Left lobe of liver (tissue), 2 donors: ENCODE measurements at places on chromosomes 3 and 15. TPM values are rescaled to one million over a fixed set of nuclear protein-coding genes. Genes with fewer than 3 reads are reported as not detected.

GRCh38 chr3:34377961-34378360 lies 579.5 kb downstream of the PDCD6IP start:
- peak; percentile 51 for DNase-seq

DNA sequence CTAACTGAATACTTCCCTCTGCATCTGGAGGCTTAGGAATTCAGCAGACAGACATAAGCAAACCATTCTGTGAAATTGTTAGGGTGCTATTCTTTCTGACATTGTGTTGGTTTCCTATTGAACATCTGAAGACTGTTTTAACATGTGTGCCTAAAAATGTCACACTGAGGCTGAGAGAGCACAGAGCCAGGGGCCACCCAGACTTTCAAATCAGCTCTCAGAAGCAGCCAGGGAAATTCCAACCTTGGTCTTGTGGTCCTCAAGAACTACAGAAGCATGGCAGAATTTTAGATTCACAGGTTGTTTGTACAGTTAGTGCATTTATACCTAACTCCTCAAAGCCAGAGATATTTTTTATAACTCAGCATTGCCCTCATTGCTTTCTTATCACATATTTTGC lies 929.2 kb upstream of the CFAP20DC start:
- DNase-seq, result no peak

GRCh38 chr3:62325896-62326295 lies 47.5 kb downstream of the FEZF2 start:
- no peak for DNase-seq

DNA sequence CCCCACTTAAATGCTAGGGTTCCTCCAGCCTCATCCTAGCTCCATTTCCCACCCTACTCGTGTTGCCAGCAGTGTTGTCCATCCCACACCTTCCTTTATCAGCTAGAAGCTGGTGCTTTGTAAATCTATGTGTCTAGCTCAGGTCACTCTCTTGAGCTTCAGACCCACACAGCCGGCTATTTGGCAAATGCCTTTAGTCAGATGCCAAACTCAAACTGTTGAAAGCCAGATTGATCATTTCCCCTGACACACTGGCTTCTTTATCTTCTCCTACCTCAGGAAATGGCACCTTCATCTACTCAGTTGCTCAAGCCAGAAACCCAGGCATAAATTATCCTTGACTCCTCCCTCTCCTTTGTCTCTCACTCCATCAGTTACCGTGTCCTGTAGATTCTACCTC lies 61.5 kb upstream of the TPM1 start:
- DNase-seq, result no peak

GRCh38 chr3:120462409-120462959 lies 11.7 kb upstream of the FSTL1 start:
- DNase-seq, result no peak

DNA sequence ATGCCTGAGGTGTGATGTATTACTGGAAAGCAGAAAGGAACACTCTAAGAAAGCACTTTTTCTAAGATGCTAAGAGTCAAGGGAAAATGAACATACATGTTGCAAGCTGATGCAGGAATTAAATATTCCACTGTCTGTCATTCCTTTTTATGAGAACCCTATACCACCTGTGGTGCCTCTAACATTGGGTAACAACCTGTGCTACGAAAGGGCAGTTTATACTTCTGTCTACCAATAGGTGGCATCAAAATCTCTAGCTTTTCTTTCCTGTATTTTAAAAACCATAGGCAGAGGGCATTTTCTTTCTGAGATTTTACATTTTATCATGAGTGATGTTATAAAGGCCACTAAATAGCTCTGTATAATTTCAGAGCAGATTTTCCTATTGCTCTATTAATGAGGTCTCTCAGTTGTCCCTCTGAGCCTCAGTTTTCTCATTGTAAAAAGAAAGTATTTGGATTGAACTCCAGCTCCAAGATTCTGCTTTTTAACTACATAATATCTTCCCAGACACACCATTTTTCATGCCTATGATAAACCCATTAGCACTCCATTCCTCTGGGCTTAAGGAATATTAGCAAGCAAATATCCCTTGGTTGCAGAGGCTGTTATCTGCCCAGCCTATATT lies 3.5 kb upstream of the CPNE4 start:
- no peak for DNase-seq

DNA sequence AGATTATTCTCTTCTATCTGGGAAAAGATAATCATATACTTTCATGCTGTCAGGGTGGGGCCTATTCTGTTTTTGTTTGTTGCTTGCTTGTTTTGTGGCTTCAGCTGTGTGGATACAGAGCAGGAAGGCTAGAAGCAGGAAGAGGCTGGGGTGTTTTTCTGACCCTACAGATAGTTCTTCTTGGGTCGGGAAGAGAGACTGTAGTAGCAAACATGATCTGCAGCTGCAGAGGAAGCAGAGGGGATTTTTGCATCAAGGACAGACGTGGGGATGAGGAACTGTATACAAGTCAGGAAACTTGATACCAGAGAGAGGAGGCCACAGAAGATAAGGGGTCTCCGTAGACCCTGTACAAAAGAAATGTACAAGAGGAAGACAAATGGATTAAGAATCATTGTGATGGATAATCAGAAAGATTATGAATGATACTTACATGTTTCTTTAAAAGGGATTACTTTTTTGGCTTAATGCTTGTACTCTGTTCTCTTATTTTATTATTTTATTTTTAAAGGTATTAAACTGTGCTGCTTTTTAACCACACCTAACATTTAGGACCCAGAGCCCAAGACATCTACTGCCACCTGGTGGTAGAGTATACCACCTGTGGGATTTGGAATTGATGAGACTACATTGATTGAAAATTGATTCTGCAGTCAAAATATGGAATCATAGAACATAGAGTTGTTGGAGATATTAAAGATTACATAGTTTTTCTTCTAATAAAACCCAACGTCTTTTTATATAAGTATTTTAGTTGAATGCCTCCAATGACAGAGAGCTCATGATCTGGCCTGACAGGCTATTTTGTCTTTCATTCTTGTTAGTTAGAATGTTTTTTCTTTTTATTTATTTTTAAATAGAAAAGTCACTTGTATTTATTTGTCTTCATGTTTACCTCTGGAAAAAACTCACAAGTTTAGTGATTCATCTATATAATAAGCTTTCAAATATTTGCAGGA lies 87.3 kb upstream of the ROPN1 start:
- DNase-seq, result no peak

DNA sequence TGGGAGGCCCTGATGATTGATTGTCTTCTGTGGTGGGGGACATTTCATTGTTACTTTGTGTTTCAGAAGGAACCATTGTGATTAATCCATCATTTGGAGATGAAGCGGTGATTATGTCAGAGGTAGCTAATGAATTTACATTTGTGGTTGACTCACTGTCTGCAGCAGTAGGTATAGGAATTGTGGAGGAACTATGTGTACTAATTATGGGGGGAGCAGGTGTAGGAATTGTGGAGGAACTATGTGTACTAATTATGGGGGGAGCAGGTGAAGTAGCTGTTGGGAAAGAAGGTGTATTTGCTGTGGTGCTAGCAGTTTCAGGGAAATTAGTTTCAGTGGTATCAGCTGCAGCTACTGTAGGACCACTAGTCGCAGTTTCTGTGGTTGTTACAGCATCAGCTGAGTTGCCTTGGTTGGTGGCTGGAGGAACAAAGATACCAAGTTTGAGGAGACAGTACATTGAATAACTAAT lies 6.9 kb downstream of the MUC13 start:
- no peak for DNase-seq

DNA sequence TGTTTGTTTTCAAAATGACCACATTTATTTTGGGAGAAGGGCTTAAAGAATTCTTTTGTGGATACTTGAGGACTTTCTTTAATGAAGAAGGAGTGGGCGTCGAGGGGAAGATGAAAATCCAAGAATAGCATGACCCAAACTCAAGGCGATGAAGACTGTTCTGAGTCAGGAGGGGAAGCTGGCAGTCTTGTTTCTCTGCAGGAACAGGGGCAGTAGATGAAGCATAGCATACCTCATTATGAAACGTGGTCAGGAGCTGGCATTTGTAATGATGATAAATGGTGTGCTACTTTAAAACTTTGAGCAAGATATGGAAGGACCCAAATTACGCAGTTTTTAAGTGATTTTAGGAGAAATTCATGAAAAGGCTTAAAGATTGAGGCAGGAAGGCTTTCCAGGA lies 549.0 kb downstream of the IGSF11 start:
- DNase-seq, result no peak

GRCh38 chr3:11820531-11821041 lies 26.1 kb downstream of the TAMM41 start:
- no peak for DNase-seq

- DNase-seq, result no peak
Observed at GRCh38 chr3:65361448-65361847, 673.6 kb upstream of the ADAMTS9 start.

- DNase-seq, result no peak
Observed at GRCh38 chr3:88263417-88264100, 113.8 kb downstream of the C3orf38 start.

- DNase-seq, result no peak
Observed at GRCh38 chr3:132228923-132229322, 88.3 kb upstream of the ACP3 start.

- peak; percentile 31 for DNase-seq
Observed at GRCh38 chr15:89095073-89095472, 6.8 kb downstream of the ABHD2 start.

DNA sequence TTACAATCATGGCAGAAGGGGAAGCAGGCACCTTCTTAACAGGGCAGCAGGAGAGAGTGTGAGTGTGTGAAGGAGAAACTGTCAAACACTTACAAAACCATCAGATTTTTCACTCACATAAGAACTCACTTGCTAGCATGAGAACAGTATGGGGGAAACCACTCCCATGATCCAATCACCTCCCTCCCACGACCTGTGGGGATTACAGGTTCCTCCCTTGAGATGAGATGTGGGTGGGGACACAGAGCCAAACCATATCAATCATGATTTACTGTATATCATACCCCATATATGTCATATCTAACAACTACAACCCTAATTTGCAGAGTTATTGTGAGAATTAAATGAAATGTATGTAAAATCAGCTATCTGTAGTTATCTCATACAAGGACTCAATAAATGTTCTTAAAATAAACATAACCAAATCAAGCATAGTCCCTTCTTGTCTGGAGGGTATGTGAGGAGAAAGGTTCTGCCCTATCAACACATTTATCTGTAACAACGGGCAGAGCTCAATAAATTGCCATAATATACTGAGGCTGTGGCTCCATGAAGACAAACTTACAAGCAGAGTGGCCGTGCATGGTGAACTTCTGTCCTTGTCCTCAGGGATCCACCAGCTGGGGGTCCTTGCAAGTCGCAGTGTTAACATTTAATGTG lies 504.7 kb downstream of the SOX2 start:
- DNase-seq, result no peak

DNA sequence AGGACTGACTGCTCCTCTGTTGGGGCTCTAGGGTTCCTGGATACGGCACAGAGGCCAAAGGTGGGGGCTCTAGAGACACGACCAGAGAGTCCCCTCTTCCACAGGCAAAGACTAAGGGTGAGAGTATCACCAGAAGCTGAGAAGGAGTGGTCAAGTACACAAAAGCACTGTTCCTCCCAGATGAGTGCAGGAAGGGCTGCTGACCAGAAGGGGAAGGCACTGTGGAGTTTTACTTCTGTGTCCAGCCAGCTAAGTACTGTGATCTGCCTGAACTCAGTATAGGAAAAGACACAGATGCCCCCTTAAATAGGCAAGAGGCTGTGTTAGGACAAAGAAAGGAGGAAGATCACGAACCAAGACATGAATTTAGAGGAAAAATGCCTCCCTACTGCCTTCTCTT lies 11.7 kb downstream of the MRPS11 start:
- DNase-seq, result no peak

Gene IQCF6
- total RNA-seq, result not detected

Gene SPATA12
- not detected for total RNA-seq

Gene CORO2B
- total RNA-seq, result 0.35 TPM

Gene HRG
- total RNA-seq, result 324 TPM

Gene PLA2G4B
- total RNA-seq, result 5.9 TPM

Gene RYR3
- not detected for total RNA-seq

Gene CD80
- 0.23 TPM for total RNA-seq

Gene SERINC4
- 0.18 TPM for total RNA-seq

Gene SNRPA1
- total RNA-seq, result 22.2 TPM
